ENCODE measurements at places on chromosomes 13 and 19.
A peak's percentile ranks its signal among the peaks of the same experiment; 100 is the strongest.

GRCh38 chr13:114061047-114061446, 71.4 kb downstream of the RASA3 start:
- DNase-seq: no peak

GRCh38 chr19:37999309-38000213, 92.6 kb downstream of the SIPA1L3 start:
- DNase-seq: peak; percentile 55

DNA sequence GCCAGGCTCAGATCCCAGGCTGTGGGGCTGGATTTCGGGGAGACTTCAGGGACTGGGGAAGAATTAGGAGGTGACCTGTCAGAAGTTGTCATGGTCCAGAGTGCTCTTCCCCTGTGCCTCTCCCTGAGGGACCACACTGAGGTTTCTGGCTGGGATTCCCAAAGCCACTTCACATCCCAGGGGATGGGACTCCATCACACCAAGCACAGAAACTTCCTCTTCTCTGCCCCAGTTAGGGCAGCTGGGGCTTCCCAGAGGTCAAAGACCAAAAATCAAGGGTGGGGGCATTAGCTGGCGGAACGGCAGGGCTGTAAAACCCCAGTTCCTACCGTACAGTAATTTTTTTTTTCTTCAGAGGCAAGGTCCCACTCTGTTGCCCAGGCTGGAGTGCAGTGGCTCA, 7.4 kb downstream of the FCER2 start:
- DNase-seq: no peak

- no peak for DNase-seq
These were observed 85.6 kb downstream of the RXFP2 start for GRCh38 chr13:31824705-31825517.

DNA sequence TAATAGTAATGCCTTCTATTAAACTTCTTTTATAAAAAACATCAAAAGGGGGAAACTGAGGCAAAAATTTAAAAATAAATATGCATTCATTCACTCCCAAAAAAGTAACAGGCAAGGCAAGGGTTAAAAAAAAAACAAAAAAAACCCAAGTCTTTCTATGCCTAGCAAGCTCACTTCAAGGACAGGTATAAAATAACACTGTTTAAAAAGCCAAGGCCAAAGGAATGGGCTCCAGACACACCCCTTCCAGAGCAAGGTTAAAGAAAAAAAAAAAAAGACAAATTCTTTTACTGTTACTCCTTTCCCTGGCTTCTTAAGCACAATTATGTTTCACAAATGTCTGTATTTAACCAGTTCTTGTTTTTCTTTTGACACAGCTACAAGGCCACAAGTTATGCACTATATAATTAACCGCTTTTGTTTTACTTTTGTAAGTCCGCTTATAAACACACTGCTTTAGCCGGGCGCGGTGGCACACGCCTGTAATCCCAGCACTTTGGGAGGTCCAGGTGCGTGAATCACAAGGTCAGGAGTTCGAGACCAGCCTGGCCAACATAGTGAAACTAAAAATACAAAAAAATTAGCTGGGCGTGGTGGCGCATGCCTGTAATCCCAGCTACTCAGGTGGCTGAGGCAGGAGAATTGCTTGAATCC, 3.6 kb downstream of the SIGLEC11 start:
- DNase-seq: no peak

DNA sequence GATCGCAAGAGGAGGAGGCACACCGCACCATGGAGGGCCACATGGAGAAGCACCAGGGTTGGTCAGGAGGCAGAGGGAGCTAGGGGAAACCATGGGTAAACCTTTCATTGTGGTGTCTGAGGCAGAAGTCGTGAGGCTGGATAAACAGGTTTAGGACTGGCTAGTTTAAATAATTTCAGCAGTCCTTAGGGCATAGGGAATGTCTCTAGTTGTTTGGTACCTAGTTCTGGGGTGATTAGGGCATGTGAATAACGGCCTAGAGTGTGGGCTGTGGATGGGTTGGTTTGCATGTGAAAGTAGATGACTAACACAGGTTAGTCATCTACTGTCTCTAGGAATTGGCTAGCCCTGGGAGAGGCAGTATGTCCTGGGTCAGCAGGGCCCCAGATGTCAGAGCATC, 102.3 kb downstream of the STOML3 start:
- no peak for DNase-seq

- DNase-seq: no peak
These were observed 222.8 kb downstream of the PCDH20 start for GRCh38 chr13:61192826-61193225.

GRCh38 chr13:33194820-33195692, 90.5 kb downstream of the STARD13 start:
- DNase-seq: no peak

- no peak for DNase-seq
These were observed 911.3 kb upstream of the GPC6 start for GRCh38 chr13:92315265-92315664.

DNA sequence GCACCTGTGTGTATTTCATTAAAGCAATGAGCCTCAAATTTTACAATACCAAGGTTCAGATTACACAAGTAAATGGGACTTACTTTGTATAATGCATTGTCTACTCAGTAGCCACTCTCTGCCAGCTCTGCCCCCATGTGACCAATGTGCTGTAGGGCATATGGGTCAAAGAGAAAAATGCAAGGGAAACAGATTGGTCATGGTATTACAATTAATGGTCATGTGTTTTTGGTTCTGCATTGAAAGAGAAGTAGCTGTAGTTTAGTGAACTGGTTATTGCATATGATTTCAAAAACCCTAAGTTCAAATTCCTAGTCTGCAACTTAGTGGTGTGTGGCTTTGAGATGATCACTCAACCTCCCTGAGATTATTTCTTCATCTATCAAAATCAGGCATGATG, 545.4 kb downstream of the SUCLA2 start:
- DNase-seq: no peak

DNA sequence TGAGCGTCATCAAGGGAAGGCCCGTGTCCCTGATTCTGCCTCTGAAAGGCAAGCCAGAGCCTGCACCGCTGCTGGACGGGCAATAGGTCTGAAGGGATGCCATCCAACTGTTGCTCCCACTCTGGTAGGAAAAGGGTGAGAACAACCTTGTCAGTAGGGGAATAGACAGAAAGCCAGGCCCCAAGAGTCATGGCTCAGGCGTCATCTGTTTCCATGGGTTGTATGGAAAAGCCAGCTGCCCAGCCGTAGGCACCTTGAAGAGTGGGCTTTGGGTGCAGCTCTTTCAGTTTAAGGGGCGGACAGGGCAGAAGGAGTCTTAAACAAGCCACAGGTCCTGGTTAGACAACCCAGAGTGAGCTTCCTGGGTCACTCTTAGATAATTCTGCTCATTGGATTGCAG, 66.5 kb downstream of the RNF6 start:
- DNase-seq: no peak
